Activated CD8-positive, alpha-beta memory T cell treated with anti-CD3 and anti-CD28 coated beads, Interleukin-2, amount 50 U/mL, for 48 hours (primary cell): ENCODE measurements at places on chromosomes 7 and 10.

DNA sequence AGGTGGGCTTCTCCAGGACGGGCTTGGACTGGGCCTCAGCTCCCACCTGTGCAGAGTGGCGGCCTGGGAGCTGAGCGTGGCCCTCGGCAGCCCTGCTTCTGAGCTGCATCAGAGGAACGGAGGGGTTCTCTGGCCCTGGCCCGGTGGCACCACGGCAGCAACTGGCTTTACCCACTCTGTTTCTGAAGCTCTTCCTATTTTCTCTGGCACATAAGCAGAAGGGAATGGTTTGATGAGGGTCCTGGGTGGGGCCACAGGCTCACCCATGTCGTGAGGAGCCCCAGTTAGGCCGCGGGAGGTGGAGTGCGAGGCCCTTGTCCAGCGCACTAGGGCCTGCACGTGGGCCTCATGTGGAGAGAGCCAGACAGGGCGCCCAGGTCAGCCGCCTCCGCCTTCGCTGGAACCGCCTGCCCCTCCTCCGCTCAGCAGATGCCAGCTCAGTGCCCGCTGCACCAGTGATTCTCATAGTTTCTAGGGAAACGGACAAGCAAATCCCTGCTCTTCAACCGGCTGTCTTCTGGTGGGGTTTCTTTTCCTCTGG is 284.0 kb downstream of the CELF2 start:
- peak; percentile 36 for DNase-seq

GRCh38 chr7:23418046-23418445 is 52.2 kb downstream of the IGF2BP3 start:
- no peak for DNase-seq

GRCh38 chr10:12225444-12225843 is 29.5 kb downstream of the CDC123 start:
- DNase-seq, result no peak

- DNase-seq, result no peak
These were observed 40.9 kb downstream of the UBN2 start for GRCh38 chr7:139271718-139272628.

DNA sequence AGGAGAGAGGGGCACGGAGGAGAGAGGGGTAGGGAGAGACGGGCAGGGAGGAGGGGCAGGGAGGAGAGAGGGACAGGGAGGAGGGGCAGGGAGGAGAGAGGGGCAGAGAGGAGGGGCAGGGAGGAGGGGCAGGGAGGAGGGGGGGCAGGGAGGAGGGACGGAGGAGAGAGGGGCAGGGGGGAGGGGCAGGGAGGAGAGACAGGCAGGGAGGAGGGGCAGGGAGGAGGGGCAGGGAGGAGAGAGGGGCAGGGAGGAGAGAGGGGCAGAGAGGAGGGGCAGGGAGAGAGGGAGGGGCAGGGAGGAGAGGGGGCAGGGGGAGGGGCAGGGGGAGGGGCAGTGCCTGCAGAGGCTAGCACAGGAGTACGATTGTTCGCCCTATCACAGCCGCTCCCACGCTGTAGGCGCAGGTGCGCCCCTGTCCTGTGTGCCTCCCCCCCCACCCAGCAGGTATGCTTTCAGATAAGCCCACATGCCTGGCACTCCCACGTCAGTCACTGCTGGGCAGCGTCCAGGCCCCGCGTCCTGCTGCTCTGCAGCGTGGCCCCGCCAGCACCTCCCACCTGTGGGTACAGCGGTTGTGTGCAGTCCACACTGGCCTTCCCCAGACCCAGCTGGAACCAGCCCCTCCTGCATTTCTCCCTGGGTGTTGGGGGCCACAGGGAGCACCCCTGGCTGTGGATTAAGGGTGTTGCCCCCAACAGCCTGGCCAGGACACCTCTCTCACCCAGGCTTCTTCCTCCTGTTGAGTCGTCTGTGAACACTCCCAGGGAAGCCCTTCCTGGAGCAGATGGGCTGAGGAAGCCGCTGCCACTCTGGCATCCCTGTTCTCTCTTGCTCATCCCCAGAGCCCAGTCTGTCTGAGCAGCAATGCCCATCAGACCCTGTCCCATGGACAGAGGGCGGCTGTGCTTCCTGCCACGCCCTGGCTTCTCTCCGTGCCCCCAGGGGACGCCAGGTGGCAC is 10.8 kb downstream of the NKX6-2 start:
- DNase-seq, result no peak

- no peak for DNase-seq
These were observed 196.7 kb downstream of the CELF2 start for GRCh38 chr10:11214407-11214806.

GRCh38 chr7:124722292-124722691 is 43.3 kb downstream of the GPR37 start:
- no peak for DNase-seq

DNA sequence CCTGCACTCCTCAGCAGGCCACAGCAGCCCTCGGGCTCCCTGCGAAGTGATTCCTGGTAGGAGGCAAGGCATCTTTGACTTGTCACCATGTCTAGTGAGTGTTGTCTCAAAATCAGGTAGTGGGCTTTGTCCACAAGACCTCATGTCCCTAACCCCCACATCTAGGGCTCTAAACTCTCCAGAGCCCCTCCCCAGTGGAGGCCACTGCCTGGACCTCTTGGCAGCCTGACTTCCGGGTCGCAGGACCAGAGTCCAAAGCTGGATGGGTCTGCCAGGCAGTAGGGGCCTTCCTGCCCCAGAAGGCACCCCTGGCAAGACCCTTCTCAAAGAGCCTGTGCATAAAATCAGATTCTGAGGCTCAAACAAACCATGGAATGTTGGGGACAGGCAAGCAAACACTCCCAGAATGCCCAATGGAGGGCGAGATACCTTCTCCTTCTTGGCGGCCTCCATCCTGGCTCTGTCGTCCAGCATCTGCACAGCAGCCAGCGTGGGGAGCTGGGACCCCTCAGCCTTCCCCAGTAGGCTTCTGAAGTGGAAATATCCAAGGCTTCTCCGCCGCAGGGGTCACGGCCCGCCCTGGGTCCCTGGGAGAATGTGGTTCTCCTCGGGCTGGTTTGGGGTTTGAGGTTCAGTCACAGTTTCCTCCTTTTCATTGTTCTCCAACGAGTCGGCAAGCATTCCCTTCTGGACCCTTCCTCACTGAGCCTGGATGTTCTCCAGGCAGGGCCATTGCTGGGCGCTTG is 586 bp downstream of the GCK start:
- peak; percentile 44 for DNase-seq

GRCh38 chr7:18087687-18088078 is 60.0 kb upstream of the PRPS1L1 start:
- no peak for DNase-seq

DNA sequence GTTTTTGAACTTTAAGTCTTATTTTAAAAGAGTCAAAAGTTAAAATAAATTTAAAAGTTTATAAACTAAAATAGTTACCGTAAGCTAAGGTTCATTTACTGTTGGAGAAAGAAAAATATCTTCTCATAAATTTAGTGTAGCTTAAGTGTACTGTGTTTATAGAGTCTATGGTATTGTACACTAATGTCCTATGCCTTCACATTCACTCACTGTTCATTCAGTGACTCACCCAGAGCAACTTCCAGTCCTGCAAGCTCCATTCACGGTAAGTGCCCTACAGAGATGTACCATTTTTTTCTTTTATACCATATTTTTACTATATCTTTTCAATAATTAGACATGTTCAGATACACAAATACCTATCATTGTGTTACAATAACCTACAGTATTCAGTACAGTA is 97.6 kb downstream of the PTN start:
- DNase-seq, result no peak

- DNase-seq, result no peak
These were observed 365.7 kb upstream of the SEMA3C start for GRCh38 chr7:81284576-81284975.

GRCh38 chr10:71909399-71910083 is 54.7 kb upstream of the CHST3 start:
- no peak for DNase-seq

DNA sequence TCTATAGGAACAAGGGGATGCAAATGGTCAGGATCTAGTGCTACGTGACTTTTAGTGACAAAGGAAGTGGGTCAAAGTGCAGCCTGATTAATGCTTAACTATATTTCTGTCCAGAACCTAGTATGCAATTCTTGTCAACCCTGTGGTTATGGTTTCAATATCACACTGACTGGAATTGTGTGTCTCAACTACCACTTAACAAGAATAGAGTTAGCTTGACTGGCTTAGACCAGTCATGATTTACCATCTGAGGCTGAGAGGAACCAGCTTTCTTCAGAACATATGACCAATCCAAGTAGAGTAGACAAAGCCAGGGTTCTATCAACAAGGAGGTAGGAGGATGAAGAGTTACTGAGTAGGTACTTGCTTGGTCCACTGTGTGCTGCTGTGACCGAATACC is 54.4 kb downstream of the MYPN start:
- DNase-seq, result no peak

GRCh38 chr10:106399112-106399511 is 765.4 kb downstream of the SORCS1 start:
- no peak for DNase-seq

DNA sequence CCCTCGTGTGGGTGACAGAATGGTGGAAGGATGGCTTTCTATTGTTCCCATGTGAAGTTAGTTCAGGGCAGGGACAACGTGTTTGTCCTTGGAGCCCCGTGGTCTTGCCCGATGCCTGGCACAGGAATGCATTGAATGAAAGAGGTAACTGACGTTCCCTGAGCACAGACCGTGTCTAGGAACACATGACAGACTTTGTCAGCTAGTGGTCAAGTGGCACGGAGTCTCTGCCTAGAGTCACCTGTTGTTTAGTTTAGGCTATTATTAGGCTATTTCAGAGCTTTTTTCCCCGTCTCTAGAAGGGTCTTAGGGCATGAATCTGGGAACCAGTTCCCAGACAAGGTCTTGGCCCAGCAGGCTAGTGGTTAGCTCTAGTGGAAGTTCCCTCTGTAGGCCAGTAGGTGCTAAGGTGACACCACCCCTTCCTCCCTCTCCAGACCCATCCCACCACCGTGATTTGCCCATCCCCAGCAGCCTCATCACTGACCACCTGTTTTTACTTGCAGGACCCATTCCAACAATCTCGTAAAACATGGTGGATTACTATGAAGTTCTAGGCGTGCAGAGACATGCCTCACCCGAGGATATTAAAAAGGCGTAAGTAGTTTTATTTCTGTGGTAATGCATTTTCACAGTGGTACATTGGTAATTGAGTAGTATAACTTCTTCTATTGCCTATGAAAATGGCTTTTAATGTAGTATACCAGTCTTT is 21.4 kb downstream of the DNAJB6 start:
- DNase-seq, result no peak

- no peak for DNase-seq
These were observed 21.5 kb downstream of the ASB13 start for GRCh38 chr10:5644930-5645329.

DNA sequence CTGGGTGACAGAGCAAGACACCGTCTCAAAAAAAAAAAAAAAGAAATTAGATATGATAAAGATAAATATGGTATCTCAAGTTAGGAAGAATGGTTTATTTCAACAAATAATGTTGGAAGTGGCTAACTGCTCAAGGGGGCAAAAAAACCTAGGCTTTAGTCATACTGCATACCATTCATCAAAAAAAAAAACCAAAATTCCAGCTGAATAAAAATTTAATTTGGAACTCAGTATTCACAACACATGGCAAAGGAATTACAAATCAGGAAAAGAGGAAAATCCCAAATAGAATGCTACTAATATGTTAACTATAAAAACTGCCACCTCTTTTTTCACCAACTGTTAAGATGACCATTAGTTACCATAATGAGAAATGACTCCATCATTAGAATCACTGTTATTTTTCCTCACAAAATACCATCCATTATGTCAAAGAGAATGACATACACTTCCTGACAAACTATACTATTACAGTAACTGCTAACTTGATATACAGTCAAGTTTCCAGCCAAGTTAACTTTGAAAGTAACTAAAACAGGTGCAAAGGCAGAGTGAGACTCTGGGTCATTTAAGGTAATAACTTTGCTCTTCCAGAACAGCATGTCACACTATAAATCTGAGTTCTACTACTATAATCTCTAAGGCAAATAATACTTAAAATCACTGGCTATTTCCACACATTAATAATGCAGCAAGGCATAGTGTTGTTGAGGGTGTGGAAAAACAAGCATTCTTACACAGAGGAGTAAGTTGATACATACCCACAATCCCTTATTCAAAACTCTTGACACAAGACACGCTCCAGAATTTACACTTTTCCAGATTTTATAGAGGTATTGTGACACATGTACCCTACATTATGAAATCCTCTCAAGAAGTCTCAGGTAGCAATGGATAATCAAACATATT is 10.2 kb downstream of the KBTBD2 start:
- no peak for DNase-seq

- no peak for DNase-seq
These were observed 64.9 kb downstream of the PPP1R9A start for GRCh38 chr7:94972296-94972695.

- DNase-seq, result no peak
These were observed 21.0 kb downstream of the PLEKHA8 start for GRCh38 chr7:30049173-30049572.

DNA sequence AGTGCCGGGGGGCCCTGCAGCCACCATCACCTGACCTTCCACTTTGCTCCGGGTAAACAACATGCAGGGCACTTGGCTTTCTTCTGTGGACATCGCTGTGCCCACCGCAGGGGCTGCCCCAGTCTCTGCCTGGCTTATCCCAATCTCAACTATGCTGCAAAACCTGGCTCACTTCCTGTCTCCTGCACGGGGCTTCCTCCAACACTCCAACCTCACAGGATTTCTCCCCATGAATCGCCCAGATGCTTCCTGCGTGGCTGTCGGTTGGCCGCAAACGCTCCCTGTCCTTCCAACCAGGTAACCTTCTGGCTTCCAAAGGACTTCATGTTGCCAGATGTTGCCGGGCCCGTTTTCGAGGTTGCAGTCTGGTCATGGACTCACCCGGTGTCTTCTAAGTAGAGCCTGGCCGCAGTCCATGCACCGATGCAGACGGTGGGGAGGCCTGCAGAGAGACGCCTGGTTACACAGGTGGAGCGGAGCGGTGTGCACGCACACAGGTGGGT is 109.0 kb downstream of the VIPR2 start:
- DNase-seq, result peak; percentile 36

DNA sequence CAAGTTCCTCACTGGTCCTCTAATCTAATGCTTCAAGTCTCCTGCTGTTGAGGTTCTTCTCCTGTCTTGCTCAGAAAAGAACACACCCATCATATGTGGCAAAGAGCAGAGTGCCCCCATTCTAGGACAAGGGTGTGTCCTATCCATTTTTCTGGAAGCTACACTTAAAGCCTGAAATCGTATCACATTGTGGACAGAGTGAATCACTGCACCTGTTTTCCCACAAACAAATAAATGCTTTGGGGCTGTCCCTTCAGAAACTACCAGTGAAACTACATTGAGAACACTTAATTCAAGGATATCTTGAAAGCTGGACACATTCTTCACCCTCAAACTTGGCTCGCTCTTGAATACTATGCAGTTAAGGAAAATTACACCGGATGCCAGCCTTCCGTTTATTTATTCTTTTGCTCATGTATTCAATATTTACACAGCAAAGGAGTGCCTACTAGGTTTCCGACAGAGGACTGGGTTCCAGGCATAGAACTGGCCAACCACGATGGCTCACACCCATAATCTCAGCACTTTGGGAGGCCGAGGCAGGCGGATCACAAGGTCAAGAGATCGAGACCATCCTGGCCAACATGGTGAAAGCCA is 473.0 kb downstream of the GALNT17 start:
- no peak for DNase-seq

DNA sequence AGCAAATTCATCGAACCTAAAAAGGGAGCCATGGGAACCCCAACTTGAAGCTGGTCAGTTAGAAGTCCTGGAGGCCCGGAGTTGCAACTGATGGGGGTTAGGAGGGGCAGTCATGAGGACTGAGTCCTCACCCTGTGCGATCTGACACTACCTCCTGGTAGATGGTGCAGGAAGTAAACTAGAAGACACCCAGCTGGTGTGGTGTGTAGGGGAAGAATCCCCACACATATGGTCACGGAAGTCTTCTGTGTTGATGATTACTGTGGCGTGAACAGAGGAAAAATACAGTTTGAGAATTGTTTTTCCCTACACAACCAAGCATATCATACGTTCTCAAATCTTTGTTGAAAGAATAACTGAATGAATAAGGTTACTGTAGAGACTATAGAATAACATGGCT is 164.6 kb upstream of the KCTD7 start:
- no peak for DNase-seq
